ENCODE measurements at places on chromosomes 11 and 22.

GRCh38 chr11:73274722-73275380 lies 2.7 kb downstream of the P2RY6 start:
- no peaks in the 10 kb centered on the region for H3K27me3 ChIP-seq
- no peak overlapping the region for H3K27ac ChIP-seq
- no peaks in the 10 kb centered on the region for H3K36me3 ChIP-seq
- DNase-seq = peak; percentile 62

DNA sequence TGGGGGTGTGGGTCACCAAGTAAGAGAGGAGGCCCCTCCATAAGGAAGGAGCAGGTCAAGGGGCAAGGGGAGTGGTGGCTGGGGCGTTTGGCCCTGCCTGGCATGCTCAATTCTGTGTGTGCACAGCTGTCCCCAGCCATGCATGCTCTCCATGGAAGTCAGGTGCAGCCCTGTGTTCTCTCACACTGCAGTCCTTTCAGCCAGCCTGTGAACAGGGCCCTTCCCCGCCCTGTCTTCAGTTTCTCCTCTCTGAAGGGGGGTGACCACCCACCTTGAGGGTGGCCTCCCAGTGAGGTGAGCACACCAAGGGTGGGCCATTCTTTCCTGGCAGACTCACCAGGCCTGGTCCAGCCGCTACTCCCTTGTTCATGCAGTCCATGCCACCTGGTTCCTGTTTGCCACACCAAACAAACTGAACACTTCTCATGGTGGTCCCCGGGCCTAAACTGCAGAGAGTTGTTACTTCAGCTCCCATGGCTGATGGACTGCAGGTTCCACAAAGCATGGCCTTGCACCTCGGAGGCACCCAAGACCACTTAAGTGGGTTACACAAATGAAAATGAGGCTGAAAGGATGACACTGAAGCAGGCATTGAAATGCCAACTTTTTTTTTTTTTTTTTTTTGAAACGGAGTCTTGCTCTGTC lies 1.7 kb upstream of the CHCHD10 start:
- DNase-seq = no peak
- no peaks in the 10 kb centered on the region for H3K27me3 ChIP-seq
- H3K27ac ChIP-seq = peak overlapping the region; percentile 88
- H3K4me1 ChIP-seq = peaks cover 76% of the 10 kb centered on the region
- no peak overlapping the region for H3K4me3 ChIP-seq
- no peaks in the 10 kb centered on the region for H3K36me3 ChIP-seq

GRCh38 chr11:62863687-62864335 lies 16.9 kb upstream of the SLC3A2 start:
- no peak overlapping the region for H3K27ac ChIP-seq
- no peak for DNase-seq
- H3K36me3 ChIP-seq = no peaks in the 10 kb centered on the region
- H3K4me3 ChIP-seq = no peak overlapping the region
- H3K27me3 ChIP-seq = no peaks in the 10 kb centered on the region

DNA sequence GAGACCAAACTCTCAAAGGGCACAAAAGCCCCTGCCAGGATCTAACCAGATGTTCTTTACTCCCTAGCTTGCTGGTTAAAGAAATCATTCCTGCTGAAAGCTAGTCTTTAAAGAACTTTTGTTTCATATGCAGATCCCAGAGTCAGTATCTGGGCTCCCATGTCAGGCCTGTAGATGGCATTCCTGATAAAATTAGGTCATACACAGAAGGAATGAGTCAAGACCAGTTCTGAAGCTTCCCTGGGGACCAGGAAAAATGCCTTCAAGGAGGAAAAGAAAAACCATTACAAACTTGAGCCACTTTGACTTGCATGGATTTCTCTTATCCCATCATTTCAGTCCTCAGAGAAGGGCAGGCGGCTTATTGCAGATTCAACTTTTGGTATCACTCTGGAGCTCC lies 5.9 kb downstream of the DBX1 start:
- DNase-seq = no peak
- peaks cover 14% of the 10 kb centered on the region for H3K4me1 ChIP-seq
- peaks cover 39% of the 10 kb centered on the region for H3K27me3 ChIP-seq
- no peak overlapping the region for H3K4me3 ChIP-seq
- no peak overlapping the region for H3K27ac ChIP-seq
- H3K36me3 ChIP-seq = no peaks in the 10 kb centered on the region

- H3K36me3 ChIP-seq = no peaks in the 10 kb centered on the region
- peaks cover 14% of the 10 kb centered on the region for H3K4me1 ChIP-seq
- DNase-seq = peak; percentile 75
These were observed 22.3 kb upstream of the A4GALT start for GRCh38 chr22:42742940-42743339.

- no peak overlapping the region for H3K4me3 ChIP-seq
- no peaks in the 10 kb centered on the region for H3K36me3 ChIP-seq
- no peak for DNase-seq
- H3K4me1 ChIP-seq = no peaks in the 10 kb centered on the region
- H3K27me3 ChIP-seq = no peaks in the 10 kb centered on the region
These were observed 345.0 kb downstream of the TBC1D22A start for GRCh38 chr22:47107431-47107830.

DNA sequence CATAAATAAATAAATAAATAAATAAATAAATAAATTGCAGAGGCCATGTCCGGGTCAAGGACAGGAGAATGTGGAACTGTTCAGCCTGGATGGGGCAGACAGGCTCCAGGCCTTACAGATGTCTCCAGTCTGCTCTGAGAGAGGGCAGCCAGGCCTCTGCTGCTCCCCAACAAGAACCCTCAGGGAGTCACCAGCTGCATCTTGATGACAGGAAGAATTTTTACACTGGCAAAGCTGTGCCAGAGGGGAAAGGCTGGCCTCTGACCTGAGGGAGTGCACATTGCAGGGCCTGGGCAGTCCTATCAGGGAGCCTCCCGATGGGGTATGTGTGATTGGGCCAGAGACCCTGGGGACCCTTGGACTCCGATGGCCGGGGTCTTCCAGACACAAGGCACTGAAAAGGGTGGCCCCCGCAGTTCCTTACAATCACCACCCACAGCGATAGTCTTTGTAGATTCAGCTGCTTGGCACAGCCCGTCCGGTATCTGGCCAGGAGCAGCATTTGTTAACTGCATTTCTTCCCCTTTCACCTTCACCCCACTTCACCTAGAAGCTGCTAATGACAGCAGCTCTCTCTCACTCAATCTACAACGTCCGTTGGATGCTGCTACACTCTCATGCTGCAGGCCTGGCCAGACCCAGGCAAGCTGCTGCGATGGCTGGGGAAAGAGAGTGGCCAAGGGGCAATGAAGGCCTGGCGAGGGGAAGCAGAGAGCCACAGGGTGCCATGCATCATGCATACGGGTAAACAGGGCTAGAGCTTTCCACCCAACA lies 8.1 kb downstream of the MOGAT2 start:
- DNase-seq = no peak
- no peak overlapping the region for H3K27ac ChIP-seq
- H3K4me1 ChIP-seq = no peaks in the 10 kb centered on the region
- H3K36me3 ChIP-seq = no peaks in the 10 kb centered on the region
- no peaks in the 10 kb centered on the region for H3K27me3 ChIP-seq

- H3K27me3 ChIP-seq = no peaks in the 10 kb centered on the region
- no peak overlapping the region for H3K27ac ChIP-seq
- no peak for DNase-seq
- H3K36me3 ChIP-seq = no peaks in the 10 kb centered on the region
- H3K4me1 ChIP-seq = no peaks in the 10 kb centered on the region
- no peak overlapping the region for H3K4me3 ChIP-seq
These were observed 40.7 kb downstream of the DCUN1D5 start for GRCh38 chr11:103051151-103051801.

GRCh38 chr11:60183591-60184205 lies 815 bp upstream of the MS4A6A start:
- H3K4me3 ChIP-seq = no peak overlapping the region
- peak overlapping the region; percentile 34 for H3K27ac ChIP-seq
- DNase-seq = no peak

DNA sequence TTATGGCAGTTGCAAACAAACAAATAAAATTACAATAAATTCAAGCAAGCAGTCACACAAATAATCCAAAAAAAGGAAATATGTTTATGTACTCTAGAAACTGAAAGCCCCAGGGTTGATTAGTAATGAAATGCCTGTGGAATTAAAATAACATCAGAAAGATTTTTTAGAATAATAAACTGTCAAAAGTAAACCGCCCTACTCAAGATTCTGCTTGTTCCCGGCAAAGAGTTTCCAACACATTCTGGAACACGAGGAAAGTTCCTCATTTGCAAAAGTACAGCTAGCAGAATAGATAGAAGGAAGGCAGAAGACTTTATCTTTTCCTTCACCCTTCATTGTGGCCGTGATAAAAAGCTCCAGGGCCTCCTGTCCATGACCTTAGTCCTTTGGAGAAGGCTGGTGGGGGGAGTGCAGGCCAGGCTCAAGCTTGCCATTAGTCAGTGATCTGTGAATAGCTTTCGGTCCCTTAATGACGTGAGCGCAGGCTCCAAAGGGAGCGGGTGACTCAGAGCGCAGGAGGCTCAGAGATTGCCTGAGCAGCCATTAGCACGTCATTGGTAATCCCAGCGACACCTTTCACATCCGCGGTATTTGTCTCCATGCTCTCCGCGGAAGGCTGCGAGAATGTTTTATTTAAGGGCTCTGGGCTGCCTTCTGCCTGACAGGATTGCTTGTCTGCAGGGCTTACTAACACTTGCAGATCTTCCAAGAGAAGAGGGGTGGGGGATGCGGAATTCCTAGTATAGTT lies 458.3 kb downstream of the METTL15 start:
- peaks cover 11% of the 10 kb centered on the region for H3K4me1 ChIP-seq
- peak; percentile 72 for DNase-seq
- no peaks in the 10 kb centered on the region for H3K27me3 ChIP-seq
- peak overlapping the region; percentile 58 for H3K27ac ChIP-seq

DNA sequence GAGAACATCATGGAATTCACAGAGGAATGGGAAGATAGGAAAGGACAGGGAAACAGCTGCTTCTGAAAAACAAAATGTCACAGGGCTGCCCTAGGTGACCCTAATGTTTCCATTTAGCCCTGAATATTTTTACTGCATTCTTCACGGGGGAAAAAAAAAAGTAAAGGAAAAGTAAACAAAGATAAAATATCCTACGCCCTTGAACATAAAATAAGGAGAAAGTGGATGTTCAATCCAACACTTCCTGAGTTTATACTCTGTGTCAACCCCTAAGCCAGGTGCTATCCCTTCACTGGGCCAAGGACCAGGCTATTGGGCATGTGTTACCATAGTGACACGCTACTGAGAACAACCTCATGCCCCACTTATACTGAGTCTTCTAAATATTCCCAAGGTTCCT lies 84.7 kb downstream of the FAM76B start:
- DNase-seq = no peak
- H3K27me3 ChIP-seq = no peaks in the 10 kb centered on the region
- no peak overlapping the region for H3K4me3 ChIP-seq
- peaks cover 41% of the 10 kb centered on the region for H3K4me1 ChIP-seq
- H3K27ac ChIP-seq = peak overlapping the region; percentile 69
- H3K36me3 ChIP-seq = no peaks in the 10 kb centered on the region

DNA sequence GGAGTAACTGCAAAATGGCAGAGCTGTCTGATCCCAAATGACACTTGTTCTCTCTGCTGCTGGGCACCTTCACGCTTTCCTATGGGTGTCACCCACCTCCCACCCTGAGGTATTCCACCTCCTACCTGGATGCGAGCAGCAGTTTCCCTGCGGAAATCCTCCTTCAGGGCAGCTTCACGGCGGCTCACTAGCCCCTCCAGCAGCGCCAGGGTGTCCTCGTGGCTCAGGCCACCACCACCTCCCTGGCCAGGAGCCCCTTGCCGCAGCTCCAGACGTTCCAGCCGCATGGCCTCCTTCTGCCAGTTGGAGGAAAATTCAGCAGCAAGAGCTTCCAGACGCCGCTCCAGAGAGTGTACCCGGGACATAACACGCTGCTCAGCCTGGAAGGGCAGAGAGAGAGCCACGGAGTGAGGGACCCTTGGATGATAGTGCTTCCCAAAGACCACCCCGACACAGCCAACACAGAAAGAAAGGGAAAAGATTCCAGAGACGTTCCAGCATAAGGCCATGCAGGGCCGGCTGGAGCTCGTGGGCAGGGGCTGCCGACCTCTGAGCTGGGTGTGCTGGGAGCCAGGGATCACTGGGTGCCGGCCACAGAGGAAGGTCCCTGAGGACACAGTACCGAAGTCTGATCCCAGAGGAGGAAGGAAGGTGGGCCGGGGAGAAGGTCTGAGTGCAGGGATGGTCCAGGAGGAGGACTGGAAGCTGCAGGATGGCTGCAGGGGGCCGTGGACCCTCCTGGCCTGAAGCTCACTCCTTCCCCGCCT lies 13.4 kb downstream of the SUN2 start:
- H3K4me1 ChIP-seq = no peaks in the 10 kb centered on the region
- H3K27ac ChIP-seq = no peak overlapping the region
- H3K4me3 ChIP-seq = no peak overlapping the region
- no peaks in the 10 kb centered on the region for H3K27me3 ChIP-seq
- peaks cover 92% of the 10 kb centered on the region for H3K36me3 ChIP-seq

DNA sequence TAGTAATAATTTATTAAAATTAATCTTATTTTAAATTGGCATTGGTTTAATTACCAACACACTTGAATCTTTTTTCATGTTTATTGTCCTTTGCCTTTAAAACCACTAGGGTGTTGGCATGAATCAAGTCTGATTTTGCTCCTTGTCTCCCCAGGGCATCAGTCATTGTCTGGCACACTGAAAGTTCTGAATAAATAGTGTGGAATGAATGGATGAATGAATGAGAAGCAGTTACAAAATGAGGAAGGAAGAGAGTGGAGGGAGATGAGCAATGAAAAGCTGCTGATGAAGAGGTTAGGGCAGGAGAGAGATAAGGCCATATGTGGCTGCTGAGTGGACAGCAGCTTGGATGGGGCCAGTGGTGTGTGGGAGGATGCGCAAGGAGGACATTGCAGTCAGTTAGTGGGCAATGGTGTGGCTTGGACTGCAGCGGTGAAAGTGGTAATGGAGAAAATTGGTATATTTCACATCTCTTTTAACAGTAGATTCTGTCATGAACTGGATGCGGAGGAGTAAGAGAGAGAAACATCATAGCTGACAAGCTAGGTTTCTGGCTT lies 132.0 kb downstream of the SPON1 start:
- H3K27me3 ChIP-seq = peaks cover 7% of the 10 kb centered on the region
- H3K4me1 ChIP-seq = no peaks in the 10 kb centered on the region
- H3K27ac ChIP-seq = no peak overlapping the region
- H3K4me3 ChIP-seq = no peak overlapping the region
- H3K36me3 ChIP-seq = no peaks in the 10 kb centered on the region
- DNase-seq = no peak

- H3K27me3 ChIP-seq = no peaks in the 10 kb centered on the region
- H3K4me1 ChIP-seq = no peaks in the 10 kb centered on the region
- no peaks in the 10 kb centered on the region for H3K36me3 ChIP-seq
- no peak for DNase-seq
- no peak overlapping the region for H3K4me3 ChIP-seq
These were observed 1430.5 kb downstream of the FAM181B start for GRCh38 chr11:81303038-81303664.
